ENCODE measurements at places on chromosomes 2 and 18. TPM values are rescaled to one million over a fixed set of nuclear protein-coding genes. Genes with fewer than 3 reads are reported as not detected.

The RMDN2 gene
- 8.9 TPM for total RNA-seq

- peak; percentile 40 for DNase-seq
These were observed 7.0 kb downstream of the ASIC4 start for GRCh38 chr2:219521066-219521880.

The ITGB6 gene
- total RNA-seq, result 17.2 TPM

GRCh38 chr18:48656582-48656981 is 117.8 kb downstream of the CTIF start:
- DNase-seq, result no peak

DNA sequence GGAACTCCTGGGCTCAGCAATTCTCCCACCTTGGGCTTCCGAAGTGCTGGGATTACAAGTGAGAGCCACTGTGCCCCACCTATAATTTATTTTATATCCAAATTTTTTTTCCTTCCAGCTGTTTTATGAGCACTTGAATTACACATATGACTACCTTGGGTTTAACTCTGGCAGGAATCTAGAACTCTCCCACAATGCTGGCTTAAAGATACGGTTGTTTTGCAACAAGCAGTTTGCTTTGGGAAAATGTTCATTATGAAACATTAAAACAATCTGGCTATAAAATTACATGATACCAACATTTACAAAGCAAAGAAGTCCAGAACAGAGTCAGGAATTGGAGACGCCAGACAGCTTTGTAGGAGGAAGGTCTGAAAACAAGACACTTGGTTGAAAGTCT is 12.8 kb downstream of the CD302 start:
- DNase-seq, result no peak

GRCh38 chr2:231923951-231924888 is 2.0 kb downstream of the NPPC start:
- DNase-seq, result no peak

DNA sequence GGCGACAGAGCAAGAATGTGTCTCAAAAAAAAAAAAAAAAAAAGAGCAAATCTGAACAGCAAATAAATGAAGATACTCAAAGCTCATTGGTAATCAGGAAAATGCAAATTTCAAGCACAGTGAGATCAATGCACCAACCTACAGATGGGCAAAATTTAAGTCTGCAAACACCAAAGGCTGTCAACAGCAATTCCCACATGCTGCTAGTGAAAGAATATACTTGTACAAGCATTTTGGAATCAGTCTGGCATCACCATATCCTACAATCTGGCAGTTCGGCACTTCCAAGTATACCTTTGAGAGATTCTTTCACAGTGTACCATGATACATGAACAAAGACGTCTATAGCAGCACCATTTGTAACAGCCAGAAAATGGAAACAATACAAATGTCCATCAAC is 4.1 kb downstream of the HDHD2 start:
- no peak for DNase-seq

The DLX2 gene
- 0.25 TPM for total RNA-seq

DNA sequence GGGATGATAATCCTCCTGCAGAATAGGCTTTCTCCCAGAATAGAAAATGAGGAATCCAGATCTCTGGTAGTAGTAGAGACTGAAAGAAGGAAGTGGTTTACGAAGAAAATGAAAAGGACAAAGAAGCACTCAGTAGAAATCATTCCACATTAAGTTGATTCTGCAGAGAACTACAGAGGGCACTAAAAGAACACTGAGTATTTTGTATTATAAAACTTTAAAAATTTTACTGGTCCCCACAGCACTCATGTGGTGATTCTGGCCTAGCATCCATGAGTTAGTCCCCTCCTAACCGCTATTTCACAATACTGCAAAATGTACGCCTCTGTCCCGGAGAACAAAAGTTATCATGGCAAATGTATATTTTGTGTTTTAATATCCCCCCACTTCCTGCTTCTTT is 42.9 kb upstream of the SLC35F5 start:
- DNase-seq, result no peak

- no peak for DNase-seq
These were observed 251.6 kb downstream of the TNS1 start for GRCh38 chr2:217751192-217751591.

The ABCG8 gene
- not detected for total RNA-seq

DNA sequence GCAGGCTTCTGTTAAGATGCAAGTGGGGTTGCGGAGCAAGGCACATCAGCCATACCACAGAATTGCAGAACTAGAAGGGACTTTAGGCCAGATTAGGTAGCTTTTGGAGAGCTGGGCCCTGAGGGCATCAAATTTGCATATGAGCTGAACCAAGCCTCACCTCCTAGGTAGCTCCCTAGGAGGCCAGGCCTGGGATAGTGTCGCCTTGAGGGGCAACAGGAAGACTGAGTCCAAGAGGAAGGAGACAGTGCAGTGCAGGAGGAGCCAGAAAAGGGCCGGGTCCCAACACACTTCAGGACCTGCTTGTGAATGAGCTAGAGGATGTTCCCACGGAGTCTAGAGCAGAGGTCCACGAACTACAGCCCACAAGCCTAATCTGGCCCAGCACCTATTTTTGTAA is 98.7 kb downstream of the MAPK4 start:
- DNase-seq, result no peak

GRCh38 chr2:108189316-108189715 is 50.5 kb upstream of the SULT1C3 start:
- peak; percentile 20 for DNase-seq

DNA sequence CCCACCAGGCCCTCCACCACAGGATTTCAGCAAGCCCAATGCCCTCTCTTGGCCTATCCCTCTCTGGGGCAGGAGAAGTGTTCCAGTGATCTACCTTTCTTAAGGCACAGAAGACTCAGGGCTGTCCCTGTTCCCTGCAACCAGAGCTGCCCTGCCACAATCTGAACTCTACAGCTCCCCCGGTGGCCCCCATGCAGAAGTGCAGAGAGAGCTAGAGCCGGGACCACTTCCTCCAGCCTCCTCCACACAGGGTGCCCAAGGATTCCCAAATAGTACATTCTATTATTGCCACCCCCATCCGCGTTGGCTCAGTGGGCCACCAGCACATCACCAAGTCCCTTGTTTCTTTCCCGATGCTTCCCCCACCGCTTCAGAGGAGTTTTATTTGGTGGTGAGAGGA is 114.8 kb upstream of the PTPRM start:
- DNase-seq, result peak; percentile 49

DNA sequence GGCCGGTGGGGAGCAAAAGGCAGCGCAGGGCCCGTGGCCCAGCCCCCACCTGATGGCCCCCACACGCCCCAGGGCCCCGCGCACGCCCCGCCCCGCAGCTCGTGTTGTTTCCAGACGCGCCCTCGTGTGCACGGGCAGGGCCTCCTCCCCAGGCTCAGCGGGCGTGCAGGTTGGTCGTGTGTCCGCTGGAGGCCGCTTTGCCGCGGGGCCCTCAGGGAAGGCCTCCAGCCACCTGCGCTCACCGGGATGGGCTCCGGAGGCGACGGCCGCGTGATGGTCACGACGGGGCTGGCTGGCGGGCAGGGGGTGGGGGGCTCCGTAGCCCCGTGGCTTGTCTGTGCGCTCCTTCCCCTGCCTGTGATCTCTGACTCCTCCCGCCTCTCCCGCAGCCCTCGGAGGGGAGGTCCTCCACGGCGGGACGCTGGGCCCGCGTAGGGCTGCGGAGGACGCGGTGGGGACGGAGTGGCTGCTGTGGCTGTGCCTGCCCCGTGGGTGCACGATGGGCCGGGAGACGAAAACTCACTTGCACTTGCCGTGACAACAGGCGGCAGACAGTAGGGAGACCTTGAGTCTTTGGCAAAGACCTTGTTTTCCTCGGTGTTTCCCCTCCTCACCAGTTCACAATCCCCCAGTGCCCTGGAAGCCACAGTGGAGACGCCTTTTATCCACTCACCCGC is 67.1 kb downstream of the RTP5 start:
- DNase-seq, result no peak

DNA sequence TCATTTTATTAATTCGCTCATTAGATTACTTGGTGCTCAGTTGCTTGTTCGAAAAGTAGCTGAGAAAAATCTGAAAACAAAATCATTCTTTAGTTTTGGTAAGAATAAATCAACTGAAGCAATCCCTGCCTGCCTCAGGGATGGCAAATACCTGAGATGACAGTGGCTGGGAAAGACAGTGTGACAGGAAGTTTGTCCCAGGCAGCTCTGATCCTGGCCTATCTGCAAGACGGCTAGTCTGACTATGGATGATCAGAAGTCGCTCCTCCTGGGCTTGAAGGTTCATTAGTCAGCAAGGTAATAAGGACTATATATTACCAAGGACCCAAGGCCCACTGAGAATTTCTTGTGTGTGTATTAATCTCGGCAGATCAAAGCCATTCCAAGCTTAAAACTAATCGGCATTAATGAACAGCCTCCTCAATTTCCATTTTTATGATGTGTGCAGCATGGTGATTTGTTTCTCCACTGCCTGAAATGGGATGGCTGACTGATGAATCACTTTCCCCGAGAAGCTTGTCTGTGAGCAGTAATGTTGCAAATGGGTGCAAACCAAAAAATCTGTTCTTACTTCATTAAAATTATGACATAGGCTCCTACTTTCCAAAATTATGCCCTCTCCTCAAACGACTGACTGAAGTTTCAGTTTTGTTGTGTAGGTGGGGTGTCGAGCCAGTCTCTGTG is 199.9 kb downstream of the ACTR3 start:
- DNase-seq, result no peak

DNA sequence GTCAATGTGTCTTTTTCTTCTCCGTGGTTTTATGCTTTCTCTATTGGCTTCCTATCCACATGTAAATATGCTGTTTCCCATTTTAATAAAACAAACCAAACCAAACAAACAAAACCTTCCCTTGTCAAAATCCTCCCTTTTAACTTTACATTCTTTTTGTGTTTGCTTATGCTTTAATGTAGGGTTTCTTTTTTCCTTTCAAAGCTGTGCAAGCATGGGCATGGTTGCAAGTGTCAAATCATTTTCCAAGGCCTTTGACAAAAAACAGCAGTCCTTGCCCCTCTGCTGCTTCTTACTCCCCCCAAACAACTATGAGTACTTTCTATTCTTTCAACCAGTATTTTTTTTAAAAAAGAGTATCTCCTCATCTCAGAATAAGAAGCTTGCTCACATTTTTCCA is 66.0 kb upstream of the ACYP2 start:
- no peak for DNase-seq

Measured in thyroid gland (tissue), 4 donors.